Activated CD4-positive, alpha-beta T cell treated with anti-CD3 and anti-CD28 coated beads, Interleukin-2, amount 50 U/mL, for 24 hours (primary cell): ENCODE measurements at places on chromosomes 6 and 20.

- no peak for DNase-seq
These were observed 31.0 kb downstream of the E2F3 start for GRCh38 chr6:20432692-20433091.

DNA sequence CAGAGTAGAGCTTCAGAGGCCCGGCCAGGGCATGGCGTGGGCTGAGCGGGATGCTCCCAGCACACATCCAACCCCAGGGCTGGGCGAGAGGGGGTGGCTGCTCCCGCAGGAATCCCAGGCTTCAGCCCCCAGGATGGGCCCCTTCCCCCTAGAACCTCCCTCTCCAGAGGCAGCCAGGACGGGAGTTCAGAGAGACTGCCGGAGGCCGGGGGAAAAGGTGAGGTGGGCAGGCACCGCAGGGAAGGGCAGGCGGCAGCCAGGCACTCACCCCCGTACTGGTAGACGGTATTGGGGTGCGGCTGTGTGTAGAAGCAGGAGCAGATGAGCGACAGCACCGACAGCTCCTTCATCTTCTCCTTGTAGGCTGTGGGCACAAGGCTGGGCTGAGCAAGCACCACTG is 9.3 kb downstream of the STMN3 start:
- no peak for DNase-seq

DNA sequence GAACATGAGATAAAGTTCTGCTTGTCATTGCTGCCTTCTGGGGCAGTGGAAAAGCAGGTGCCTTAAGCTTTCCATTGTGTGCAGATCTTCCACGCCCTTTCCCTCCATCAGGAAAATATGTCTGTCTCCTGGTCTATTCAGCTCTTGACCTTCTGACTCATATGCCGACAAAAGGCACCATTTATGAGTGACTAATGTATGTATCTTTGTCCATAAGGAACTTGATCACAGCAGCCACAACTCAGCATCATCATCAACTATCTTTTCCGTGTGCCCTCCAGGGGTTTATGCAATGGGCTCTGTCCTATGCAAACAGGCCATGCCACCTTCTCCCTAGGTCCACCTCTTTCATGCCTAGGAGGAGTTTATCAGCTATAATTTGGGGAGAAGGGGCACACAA is 102.7 kb upstream of the QKI start:
- DNase-seq = no peak

DNA sequence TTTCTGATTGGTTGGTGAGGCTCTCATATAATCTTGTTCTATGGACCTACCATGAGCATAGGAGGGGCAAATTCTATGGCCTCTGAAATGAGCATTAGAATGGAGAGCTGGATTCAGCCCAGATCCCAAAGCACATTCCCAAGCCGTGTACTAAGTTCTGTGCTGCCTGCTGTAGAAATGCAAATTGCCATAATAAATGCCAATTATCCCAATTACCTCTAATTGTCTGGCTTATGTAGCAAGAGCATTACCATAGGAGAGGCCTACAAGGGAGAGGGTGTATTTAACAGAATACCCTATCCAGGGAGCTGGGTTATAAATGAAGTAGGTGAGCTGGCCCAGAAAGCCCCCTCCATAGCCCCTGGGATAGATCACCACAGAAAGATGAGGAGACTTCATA is 126.8 kb downstream of the LRFN2 start:
- DNase-seq = no peak

DNA sequence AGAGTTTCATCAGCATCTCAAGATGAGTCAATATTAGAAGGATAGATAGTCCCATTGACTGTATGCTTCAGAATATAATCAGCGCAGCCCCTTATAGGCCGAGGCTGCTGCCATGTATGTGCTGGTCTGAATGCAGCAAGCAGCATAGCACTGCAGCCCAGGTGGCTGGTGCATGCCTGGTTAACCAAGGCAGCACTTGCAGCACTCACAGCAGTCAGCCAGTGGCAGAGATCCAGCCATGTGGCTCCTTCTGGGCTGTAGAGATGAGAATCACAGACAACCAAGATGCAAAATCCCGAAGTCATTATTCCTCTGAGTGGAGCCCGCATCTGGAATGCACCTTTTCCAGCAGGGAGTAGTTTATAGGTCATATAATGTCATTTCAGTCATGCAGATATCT is 251.9 kb downstream of the UST start:
- DNase-seq = no peak

- DNase-seq = no peak
These were observed 136.0 kb downstream of the THBS2 start for GRCh38 chr6:169117663-169118062.

DNA sequence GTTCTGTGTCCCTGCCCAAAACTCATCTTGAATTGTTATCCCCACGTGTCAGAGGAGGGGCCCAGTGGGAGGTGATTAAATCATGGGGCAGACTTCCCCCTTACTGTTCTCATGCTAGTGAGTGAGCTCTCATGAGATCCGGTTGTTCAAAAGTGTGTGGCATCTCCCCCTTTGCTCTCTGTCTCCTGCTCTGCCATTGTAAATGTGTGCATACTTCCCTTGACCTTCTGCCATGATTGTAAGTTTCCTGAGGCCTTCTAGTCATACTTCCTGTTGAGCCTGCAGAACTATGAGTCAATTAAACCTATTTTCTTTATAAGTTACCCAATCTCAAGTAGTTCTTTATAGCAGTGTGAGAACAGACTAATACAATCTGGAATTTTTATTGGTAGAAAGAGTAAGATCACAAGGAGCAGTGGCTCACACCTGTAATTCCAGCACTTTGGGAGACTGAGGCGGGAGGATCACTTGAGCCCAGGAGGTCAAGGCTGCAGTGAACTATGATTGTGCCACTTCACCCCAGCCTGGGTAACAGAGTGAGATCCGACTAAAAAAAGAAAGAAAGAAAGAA is 47.1 kb upstream of the SLC22A16 start:
- DNase-seq = no peak

GRCh38 chr20:53439616-53440015 is 154.0 kb downstream of the ZNF217 start:
- DNase-seq = no peak

DNA sequence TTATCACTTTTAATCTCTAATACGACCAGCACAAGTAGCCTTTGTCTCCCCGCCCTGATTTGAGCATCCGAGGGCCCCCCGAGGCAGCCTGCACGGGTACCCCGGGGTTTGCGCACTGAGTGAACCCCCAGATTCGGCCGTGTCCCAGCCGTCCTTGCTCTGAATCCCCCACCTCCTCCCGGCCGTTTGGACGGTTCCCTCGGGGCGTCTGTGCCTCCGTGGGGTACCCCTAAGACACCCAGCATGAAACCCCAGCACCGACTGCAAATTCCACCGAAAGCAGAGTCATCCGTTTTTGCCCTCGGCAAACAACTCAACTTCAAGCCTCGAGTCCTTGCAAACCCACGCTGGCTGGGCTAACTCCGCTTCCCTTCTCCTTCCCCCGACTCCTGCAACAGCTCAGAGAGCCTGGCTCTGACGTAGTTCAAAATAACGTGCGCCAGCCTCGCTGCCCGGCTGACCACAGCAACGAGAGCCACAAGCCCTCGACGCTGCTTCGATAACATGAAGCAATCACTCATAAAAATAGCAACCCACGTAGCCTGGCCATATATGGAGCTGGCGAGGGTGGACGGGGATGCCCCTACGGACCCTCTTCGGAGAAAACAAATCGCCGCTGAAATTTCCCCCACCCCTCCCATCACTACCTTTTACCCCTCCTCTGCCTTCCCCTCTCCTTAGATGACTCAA is 764 bp upstream of the SNAP25 start:
- no peak for DNase-seq

- no peak for DNase-seq
These were observed 3.9 kb downstream of the FOXQ1 start for GRCh38 chr6:1315560-1316386.

GRCh38 chr6:39280247-39280731 is 33.9 kb downstream of the KCNK17 start:
- no peak for DNase-seq

- no peak for DNase-seq
These were observed 13.9 kb upstream of the IPCEF1 start for GRCh38 chr6:154370545-154370944.

- DNase-seq = no peak
These were observed 67.0 kb downstream of the IYD start for GRCh38 chr6:150435832-150436231.

GRCh38 chr20:44758247-44759101 is 12.8 kb downstream of the KCNK15 start:
- DNase-seq = no peak

GRCh38 chr20:51092338-51092737 is 69.4 kb upstream of the KCNG1 start:
- DNase-seq = no peak

GRCh38 chr6:157089851-157090250 is 233.5 kb downstream of the TMEM242 start:
- DNase-seq = no peak

GRCh38 chr20:6657111-6657510 is 110.4 kb upstream of the BMP2 start:
- DNase-seq = no peak

GRCh38 chr20:62382306-62383198 is 4.4 kb upstream of the RPS21 start:
- DNase-seq = peak; percentile 71

DNA sequence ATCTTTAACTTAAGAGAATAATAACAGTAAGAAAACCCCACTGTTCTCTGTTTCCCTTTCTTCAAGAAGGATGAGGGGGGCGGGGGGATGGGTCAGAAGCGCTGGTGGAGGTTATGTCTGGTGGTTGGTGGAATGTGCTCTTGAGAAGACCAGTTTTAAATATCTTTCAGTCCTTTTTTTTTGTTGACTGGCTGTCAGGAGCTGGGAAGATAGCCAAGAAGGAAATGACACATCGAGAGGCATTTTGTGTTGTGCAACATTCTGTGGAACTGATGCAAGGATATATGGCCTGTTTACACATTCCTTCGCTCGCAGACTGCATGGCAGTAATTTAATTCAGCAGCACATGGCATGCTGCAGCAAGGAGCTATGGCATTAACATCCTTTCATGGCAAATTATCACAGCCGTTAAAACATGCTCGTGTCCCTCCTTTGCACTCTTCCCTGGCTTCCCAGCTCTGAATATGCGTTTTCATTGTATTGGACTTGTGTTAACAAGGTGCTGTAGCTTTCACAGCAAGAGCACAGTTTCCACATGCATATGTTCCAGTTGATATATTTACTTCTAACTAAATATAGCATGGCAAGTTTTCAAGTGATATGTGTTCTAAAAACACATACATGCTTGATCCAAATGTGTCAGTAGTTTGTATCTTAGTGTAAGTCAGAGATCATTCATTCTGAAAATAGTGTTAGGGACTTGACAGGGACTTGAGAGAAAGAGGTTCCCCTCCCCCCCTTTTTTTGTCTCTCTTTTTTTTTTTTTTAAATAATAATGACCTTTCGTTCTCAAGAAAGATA is 68.2 kb upstream of the SUPT3H start:
- no peak for DNase-seq

DNA sequence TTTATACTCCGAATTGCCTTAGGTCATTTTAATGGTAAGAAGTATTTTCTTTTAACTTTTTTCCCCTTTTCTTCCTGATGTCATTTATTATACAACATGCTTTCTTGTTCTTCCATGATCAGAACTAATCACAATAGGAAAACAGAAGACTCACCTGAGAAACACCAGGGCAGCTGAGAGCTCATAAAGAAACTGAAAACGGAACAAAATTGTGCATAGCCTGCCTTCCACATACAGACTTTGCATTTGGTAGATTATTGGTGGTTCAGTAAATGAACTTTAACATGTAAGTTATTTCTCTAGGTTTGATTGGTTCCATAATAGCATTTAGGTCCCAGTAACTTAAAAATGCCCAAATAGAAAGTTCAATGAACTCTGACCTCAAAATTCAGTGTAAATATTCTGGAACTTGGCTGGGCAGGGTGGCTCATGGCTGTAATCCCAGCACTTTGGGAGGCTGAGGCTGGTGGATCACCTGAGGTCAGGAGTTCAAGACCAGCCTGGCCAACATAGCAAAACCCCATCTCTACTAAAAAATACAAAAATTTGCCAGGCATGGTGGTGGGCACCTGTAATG is 161.1 kb upstream of the DTNBP1 start:
- DNase-seq = no peak

- DNase-seq = no peak
These were observed 82.9 kb upstream of the FOXP4 start for GRCh38 chr6:41463062-41463930.

- no peak for DNase-seq
These were observed 158.8 kb downstream of the NKAIN2 start for GRCh38 chr6:123962508-123962907.

GRCh38 chr6:150099546-150099945 is 30.6 kb upstream of the ULBP3 start:
- DNase-seq = no peak

DNA sequence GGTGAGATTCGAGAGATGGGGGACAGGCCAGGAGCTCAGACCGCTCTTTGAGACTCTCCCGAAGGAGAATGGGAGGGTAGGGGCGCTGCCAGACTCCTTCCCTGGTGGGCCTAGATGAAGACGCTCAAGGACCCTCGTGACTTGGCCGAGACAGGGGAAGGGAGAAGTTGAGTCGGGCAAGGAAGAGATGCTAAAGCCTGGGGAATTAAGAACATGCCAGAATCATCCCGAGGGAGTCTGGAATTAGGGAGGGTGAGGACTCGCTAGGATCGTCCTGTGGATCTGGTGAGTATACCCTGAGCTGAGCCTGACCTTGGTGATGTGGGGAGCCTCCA is 529 bp downstream of the UBE2C start:
- no peak for DNase-seq

DNA sequence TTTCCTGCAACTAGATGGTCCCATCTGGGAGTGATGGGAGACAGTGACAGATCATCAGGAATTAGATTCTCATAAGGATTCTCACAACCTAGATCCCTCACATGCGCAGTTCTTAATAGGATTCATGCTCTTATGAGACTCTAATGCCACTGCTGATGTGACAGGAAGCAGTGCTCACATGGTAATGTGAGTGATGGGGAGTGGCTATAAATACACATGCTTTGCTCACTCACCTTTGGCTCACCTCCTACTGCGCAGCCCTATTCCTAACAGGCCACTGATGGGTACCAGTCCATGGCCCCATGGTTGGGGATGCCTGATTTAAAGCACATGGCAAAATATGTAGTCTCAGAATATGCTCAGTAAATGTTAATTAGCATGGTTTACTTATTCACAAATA is 80.6 kb upstream of the MBOAT1 start:
- no peak for DNase-seq

GRCh38 chr6:5230081-5230480 is 30.7 kb downstream of the LYRM4 start:
- DNase-seq = no peak

DNA sequence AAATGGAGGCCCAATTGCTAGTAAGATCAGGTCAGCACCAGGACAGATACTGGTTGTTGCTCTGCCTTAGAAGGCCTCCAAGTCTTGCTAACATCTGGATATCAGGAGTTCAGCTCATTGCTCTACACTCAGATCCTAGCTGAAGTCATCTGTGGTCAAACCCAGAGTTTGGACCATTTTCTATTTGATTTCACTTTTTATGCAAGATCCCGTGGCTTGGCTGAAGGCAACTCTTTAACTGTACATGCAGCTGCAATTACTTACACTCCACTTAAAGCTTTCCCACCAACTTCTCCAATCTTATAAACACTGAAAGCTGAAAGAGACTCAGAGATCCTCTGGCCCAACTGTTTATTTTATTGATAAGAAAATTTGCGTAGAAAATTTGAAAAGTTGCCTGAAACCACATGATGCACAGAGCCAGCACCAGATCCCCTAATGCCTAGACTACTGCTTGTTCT is 2.7 kb downstream of the SLC17A2 start:
- no peak for DNase-seq
